Stimulated activated naive B cell treated with anti-CD40 and anti-IgM and Interleukin-4, amounts not matched to agents 10 μg/mL and 1 μg/mL and 100 μg/mL, for 72 hours (primary cell): ENCODE measurements at places on chromosomes 11 and 22.

DNA sequence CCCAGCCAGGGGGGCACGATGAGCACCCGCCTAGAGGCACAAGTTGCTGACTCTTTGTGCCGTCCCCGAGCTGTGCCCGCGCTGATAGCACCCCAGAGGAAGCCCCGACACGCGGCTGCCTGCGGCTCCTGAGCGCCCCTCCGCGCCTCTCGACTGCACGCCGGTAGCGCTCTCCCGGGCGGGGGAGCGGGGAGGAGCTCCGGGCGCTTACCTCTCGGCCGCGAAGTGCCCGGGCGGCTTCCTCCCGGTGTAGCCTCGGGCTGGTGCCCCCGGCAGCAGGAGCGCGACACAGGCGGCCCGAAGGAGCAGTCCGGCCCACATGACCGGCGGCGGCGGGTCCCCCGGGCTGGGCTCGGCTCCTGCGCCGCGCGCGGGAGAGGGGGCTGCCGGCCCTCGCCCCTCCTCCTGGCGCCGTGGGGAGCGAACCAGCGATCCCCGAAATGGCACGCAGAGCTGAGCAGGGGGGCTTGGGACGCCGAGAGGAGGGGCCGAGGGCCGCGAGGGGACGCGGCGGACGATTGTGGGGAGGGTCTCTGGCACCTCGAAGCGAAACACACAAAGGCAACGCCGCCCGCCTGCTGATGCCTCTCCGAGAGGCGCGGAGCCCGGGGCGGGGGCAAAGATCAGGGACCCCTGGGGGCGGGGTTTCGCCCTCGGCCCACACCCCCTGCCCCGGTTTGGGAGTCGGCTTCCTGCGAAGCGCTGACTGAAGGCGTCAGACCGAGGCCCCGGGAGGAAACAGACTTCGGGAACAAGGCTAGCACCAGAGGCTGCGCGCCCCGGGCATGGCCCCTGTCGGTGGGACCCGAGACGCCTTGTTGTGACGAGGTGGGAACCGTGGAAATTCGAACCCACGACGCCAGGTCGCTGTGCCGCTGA is at the start of gene VWCE:
TSS of gene VWCE (minus strand) at position 600 of the 879 bp plus-strand sequence. CDS start at position 321, 279 bp downstream.
- DNase-seq: peak; percentile 68

DNA sequence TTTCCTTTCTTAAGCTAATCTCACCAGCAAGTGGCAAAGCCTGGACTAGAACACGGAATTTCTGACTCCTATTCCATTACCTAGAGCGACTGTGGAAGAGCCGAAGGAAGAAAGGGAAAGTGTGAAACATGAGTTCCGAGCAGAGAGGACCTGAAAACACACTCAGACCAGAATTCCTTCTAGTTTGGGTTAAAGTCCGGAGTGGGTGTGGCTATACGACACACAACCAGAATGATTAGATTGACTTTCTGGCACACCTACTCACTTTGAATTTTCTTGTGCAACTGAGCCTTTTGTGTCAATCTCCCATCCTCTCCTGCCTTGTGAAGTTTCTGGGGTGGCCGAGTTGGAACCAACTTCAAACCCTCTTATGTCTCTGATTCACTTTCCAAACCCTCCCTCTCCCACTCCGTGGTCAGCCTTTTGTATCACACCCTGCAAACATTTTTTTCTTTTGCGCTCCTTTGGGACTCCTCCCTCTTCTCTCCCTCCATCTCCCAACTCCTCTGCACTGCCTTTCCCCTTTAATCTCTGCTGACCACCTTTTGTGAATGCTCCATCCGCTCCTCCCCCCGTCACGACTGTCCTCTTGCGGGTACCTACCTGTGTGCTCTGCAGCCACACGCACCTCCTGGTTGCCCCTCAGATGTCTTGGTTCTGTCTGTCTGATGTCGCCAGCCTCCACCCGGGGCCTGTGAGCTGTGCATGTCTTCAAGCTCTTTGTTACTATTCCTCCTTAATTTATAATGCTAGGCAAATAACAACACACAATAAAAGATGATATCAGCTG is 86.3 kb upstream of the BLID start:
- no peak for DNase-seq

- DNase-seq: peak; percentile 19
These were observed 580 bp downstream of the ILK start for GRCh38 chr11:6604081-6604626.

DNA sequence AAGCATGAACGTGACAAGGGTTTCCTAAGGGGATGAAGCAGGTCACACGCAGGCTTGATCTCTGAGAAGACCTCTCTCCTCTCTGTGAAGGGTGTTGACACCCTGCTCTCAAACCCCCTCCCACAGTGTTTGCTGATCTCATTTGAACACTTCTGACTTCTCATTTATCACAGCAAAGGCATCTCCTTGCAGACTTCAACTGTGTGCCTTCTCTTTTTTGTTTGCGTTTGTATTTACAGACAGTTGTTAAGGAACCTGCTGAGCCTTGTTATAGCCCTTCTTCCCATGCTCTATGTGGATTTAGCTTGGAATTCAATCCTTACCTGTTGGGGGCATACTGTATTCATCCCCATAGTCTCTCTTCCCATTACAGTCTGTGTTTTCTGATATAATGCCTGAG is 206.5 kb downstream of the NELL1 start:
- DNase-seq: no peak

- DNase-seq: no peak
These were observed 69.1 kb upstream of the CD82 start for GRCh38 chr11:44496391-44496790.

DNA sequence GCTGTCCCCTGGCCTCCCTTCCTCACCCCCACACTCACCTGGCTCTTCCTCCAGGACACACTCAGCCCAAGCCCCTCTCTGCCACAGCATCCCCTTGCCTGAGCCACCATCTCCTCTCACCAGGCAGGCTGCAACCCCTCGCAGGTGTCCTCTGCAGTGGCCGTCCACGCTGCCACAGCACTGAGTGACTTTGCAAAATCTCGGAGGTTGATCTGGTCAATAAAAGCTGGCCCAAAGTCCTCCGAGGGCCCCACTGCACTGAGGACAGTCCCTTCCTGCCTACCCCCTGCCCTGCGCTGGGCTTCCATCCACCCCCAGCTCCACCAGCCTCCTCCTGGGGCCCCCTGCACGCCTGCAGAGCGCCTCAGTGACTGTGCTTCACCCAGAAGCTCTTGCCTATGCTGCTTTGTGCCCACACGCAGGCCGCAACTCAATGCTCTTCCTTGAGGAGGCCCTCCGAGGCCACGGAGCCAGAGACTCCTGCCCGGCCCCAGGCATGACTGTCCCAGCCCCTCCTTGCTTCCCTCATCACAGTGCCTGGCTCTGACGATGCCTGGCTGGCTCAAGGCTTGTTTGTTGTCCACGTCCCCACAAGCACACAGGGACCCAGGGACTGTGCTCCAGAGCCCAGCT is 30.8 kb upstream of the SLC22A12 start:
- DNase-seq: no peak

DNA sequence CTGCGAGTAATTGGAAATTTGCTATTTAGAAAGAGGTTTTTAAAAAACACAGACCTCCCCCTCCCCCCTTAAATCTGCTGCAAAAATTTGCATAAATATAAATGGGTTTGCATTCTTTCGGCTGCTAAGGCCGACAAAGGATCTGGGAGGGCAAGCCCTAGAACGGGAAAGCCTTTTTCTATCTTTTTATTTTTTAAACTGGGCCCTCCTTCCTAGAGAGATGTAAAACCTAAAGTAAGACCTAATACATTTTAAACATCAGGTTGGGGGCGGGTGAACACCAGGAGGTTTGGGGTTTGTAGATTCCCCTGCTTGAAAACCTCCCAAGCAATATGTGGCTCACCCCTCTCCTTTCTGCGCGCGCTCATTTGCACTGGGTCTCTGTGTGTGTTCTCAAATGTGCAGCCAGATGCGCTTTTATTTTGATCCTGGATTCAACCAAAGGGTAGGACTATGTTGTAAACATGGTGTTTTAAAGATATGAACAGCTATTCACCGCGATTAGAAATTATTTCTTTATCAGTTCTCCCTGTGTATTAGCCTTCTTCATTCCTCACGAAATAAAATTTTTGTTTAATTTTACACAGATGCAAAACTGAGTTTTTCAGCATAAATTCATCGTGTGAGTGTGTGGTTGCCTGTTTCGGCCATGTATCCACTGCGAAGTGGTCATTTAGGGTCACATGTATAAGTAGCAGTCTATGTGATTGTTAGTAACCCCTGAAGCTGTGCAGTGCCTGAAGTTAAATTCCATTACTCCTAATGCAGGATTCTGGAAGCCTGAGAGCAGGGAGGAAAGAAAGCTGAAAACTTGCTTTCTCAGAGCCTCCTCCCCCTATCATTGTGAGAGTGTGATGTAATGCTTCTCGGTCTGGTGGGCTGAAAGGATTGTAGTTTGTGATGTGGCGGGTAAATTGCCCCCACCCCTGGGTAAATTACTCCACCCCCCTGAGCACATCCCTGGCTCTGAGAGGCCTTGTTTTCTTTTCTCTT is 988 bp downstream of the TNRC6B start:
- DNase-seq: no peak

DNA sequence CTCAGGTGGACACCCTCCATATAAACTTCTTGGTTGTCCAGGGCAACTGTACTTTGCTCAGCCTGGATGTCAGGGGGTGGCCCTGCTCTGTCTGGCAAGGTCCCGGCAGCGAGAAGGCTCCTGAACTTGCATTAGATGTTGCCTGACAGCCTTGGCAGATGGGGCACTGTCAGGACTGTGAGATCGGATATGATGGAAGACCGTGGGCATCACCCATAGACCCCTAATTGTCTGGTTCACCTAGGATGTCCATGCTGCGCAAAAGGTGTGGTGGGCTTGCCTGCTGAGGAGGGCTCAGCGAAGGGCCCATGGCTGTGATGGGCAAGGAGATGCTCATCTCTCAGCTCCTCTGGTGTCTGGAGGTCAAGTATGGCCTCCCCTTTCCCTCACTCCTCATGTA is 62.7 kb downstream of the MYO18B start:
- no peak for DNase-seq
